ENCODE measurements at places on chromosomes 11 and 22.

DNA sequence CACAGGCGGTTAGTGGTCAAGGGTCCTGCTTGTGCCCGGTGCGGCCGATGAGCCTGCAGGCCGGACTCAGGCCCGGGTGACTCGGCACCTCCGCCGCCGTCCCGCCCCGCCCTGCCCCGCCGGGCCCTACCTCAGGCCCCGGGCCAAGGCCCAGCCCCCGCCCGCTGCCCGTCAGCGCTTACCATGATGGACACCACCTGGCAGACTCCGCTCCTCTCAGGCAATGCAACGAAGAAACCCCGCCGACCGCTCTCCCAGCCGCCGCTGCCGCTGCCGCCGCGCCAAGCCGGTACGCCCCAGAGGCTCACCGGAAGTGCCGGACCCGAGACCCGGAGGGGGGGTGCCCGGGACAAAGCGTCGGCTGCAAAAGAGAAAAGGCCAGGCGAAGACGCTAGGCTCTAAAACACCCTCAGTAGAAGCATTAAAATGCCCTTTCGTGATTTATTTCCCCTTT lies at the start of gene UFD1:
UFD1 (minus strand) TSS at position 293 of the 454 bp plus-strand sequence; CDS start at position 185, 108 bp downstream.
- peak; percentile 74 for DNase-seq

DNA sequence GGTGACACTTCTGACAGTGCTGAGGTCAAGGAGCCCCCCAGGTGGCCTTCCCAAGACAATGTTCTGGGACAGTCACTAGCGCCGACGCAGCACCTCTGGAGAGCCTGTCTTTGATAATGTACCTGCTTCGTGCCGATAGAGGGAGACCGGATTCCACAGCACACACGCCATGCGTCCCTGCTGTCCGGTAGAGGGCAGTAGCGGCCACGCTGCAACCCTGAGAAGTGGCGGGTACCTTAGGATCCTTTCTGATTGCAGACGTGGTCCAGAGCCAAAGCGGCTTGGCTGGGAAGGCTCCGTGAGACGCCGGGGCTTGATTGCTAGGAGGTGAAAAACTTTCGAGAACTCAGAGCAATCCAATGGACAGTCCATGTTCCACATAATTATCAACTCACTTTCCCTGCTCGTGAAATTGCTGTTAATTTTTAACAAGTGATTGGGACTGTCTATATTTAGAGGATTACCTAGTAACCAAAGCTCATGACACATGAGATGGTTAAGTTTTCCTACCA lies 11.4 kb upstream of the BARX2 start:
- DNase-seq: peak; percentile 72

DNA sequence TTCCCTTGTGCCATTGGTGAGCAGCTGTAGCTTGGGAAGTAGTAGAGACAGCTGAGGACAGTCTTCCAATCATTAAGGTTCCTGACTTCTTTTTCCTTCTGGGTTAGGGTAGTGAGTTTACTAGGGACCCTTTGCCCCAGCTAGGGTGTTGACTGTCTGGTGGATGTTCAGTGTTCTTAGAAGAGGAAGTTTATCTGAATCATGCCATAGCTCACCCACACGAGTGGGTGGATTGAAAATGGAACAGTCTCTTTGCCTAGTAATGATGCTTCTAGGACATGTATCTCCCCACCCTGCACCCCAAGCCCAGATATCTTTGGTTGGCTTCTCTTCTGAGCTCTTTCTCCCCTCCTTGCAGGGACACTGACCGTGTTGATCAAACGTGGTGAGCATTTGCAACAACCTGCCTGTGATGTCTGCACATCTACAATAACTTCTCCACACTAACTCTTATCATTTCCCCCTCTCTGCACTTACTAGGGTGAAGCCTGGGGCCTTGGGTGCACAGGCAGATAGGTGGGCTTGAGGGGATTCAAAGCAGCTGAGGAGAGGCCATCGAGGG lies 57.1 kb upstream of the HORMAD2 start:
- DNase-seq: no peak

DNA sequence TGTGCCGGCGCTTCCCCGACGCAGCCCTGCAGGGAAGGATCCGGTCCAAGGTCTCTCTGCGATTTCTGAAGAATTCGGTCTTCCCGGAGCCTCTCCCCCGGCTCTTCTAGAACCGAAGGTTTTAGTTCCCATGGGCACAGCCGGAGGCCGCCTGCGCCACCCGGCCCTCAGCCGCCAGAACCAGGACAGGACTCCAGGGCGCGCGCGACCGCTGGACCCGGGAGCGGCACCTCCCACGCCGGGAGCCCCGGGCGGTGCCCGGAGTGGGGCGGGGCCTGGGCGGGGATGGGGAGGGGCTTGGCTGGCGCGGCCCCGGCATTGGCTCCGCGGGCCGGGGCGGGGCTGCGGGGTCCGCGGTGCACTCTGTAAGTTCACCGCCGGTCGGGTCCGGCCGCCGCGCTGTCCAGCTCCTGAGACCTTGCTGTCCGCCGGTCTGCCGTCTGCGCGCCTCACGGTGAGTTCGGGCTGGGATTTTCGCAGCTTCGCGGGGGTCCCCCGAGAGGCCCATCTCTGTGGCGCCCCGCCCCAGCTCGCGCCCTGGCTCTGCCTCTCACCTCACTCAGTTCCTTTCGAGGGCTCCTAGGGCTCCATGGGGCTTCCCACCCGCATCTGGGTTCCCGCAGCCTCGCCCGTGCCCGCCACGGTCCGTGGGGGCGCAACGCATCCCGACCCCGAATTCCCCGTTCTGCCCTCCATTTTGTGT lies at the start of gene CDC42EP2:
CDC42EP2 (plus strand) TSS at position 366 of the 703 bp plus-strand sequence. CDS start 6,033 bp downstream, outside the sequence.
- DNase-seq: peak; percentile 73

DNA sequence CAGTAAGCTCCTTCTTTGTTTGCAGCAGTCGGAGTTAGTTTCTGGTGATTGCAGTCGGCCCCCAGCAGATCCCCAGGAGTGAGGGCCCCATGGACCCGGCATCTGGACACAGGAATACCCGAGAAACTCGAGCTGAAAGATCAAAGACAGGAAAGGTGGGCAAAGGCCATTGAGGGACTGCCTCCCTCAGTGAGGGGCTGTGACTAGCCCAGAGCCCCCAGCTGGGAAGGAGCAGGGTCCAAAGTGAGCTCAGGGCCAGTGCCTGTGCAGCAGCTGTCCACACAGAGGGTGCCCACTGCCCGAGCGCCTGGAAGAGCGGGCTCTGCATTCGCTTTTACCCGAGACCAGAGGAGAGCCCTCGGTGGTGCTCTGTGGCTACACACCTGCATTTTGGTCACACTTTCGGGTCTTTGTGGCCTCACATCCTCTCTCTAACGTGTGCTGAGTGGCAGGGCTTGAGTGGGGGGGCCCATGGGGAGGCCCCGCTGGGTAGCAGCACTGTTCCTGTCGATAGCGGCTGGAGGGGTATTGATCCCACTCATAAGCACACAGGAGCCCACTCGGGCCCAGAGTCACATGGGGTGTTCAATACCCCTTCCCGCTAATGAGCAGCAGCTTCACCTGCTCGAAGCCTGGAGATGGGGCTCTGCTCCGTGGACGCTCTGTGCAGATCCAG lies 532.9 kb downstream of the TBC1D22A start:
- DNase-seq: no peak

All from activated CD8-positive, alpha-beta memory T cell treated with anti-CD3 and anti-CD28 coated beads, Interleukin-2, amount 50 U/mL, for 4 hours (primary cell).